WTC11 (cell line): ENCODE measurements at places on chromosomes 6 and 20. TPM values are rescaled to one million over a fixed set of nuclear protein-coding genes. Genes with fewer than 3 reads are reported as not detected.

- H3K4me1 ChIP-seq = peaks cover 12% of the 10 kb centered on the region
- no peak overlapping the region for H3K4me3 ChIP-seq
- no peaks in the 10 kb centered on the region for H3K36me3 ChIP-seq
- H3K27ac ChIP-seq = no peak overlapping the region
- peaks cover 30% of the 10 kb centered on the region for H3K27me3 ChIP-seq
Measured at GRCh38 chr6:83459663-83460062, 28.8 kb upstream of the ME1 start.

- H3K36me3 ChIP-seq = peaks cover 3% of the 10 kb centered on the region; the same call in 1 of the 2 replicates
- no peak overlapping the region for H3K4me3 ChIP-seq
- H3K27me3 ChIP-seq = no peaks in the 10 kb centered on the region
- peaks cover 24% of the 10 kb centered on the region for H3K4me1 ChIP-seq
- peak; percentile 30 for DNase-seq
Measured at GRCh38 chr20:49853640-49854039, 41.0 kb downstream of the SLC9A8 start.

GRCh38 chr20:58702859-58703648, 10.5 kb downstream of the NPEPL1 start:
- peaks cover 9% of the 10 kb centered on the region for H3K4me1 ChIP-seq
- H3K27me3 ChIP-seq = no peaks in the 10 kb centered on the region
- peak; percentile 13 for DNase-seq
- peaks cover 46% of the 10 kb centered on the region for H3K36me3 ChIP-seq
- H3K4me3 ChIP-seq = no peak overlapping the region

DNA sequence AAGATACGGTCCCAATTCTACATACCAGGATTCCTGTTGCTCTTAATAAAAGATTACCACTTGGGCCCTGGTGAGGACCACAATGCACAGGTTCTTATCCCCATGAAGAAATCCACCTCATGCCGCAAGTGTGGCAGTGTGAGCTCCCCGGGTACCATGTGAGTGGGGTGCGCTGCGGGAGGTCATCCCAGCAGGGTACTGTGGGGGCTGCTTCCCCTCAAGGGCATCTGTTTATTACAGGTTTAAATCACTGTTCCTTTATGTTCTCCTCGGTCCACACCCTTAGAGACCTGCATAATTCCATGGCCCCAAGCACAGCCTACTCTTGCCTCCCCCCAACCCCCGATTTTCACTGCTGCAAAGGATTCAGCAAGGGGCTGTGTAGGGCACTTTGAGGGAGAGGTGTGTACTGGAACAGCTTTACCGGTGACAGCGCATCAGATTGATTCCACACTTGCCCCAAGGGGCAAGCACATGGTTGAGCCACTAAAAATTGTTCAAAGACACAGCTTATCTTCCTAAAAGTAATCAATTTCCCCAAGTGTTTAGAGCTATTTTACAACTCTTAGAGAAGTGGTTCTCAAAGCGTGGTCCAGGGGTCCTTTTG, 6.2 kb downstream of the DIDO1 start:
- H3K4me3 ChIP-seq = peak overlapping the region; percentile 18
- peak; percentile 8 for DNase-seq
- H3K4me1 ChIP-seq = peaks cover 88% of the 10 kb centered on the region
- H3K27me3 ChIP-seq = no peaks in the 10 kb centered on the region
- no peaks in the 10 kb centered on the region for H3K36me3 ChIP-seq

- H3K27ac ChIP-seq = no peak overlapping the region
- H3K36me3 ChIP-seq = no peaks in the 10 kb centered on the region
- no peaks in the 10 kb centered on the region for H3K27me3 ChIP-seq
- peaks cover 11% of the 10 kb centered on the region for H3K4me1 ChIP-seq
- DNase-seq = no peak
Measured at GRCh38 chr6:45737331-45738056, 278.2 kb downstream of the CLIC5 start.

GRCh38 chr6:13432526-13433184, 54.7 kb downstream of the GFOD1 start:
- H3K36me3 ChIP-seq = no peaks in the 10 kb centered on the region
- H3K4me3 ChIP-seq = no peak overlapping the region
- H3K27ac ChIP-seq = peak overlapping the region; percentile 71
- H3K4me1 ChIP-seq = peaks cover 38% of the 10 kb centered on the region

DNA sequence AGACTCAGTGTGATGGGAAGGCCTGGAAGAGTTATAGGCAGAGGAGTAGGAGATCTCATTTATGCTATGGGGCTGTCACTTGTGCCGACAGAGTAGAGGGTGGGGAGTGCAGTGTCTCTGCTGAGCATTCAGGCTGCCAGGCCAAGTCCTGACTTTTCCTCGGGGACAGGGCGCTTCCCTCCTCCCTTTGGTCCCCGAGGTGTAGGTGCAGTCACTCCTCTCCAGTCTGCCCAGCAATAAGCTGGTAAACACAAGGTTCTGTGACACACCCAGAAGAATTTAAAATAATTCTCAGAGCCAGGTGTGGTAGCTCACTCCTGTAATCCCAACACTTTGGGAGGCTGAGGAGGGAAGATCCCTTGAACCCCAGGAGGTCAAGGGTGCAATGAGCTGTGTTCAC, 109.4 kb downstream of the CRYBG1 start:
- peaks cover 4% of the 10 kb centered on the region for H3K4me1 ChIP-seq
- no peak for DNase-seq
- no peak overlapping the region for H3K27ac ChIP-seq

DNA sequence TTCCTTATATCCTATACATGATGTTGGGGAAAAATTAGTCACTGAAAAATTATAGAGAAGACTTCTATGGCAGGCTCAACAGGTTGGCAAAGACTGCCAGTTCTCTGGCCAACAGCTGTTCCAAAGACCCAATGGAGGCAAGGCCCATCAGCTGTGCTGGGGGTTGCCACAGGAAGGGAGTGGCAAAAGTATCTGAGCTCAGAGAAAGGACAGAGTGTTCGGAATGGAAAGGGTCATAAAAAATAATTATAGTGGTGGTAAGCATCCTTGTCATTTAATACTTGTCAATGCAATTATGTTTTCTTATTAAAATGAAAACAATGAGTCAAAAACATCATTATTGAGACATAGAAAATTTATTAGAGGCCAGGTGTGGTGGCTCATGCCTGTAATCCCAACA, 36.1 kb downstream of the FASTKD5 start:
- H3K36me3 ChIP-seq = peaks cover 50% of the 10 kb centered on the region
- no peak for DNase-seq
- no peak overlapping the region for H3K4me3 ChIP-seq
- H3K4me1 ChIP-seq = no peaks in the 10 kb centered on the region
- peaks cover 3% of the 10 kb centered on the region; the same call in 1 of the 2 replicates for H3K27me3 ChIP-seq

- no peak for DNase-seq
- H3K27me3 ChIP-seq = no peaks in the 10 kb centered on the region; the same call in 1 of the 2 replicates
- H3K4me1 ChIP-seq = peaks cover 6% of the 10 kb centered on the region
- H3K4me3 ChIP-seq = no peak overlapping the region
- H3K36me3 ChIP-seq = peaks cover 6% of the 10 kb centered on the region; the same call in 1 of the 2 replicates
Measured at GRCh38 chr6:79277109-79277508, 42.6 kb upstream of the HMGN3 start.

DNA sequence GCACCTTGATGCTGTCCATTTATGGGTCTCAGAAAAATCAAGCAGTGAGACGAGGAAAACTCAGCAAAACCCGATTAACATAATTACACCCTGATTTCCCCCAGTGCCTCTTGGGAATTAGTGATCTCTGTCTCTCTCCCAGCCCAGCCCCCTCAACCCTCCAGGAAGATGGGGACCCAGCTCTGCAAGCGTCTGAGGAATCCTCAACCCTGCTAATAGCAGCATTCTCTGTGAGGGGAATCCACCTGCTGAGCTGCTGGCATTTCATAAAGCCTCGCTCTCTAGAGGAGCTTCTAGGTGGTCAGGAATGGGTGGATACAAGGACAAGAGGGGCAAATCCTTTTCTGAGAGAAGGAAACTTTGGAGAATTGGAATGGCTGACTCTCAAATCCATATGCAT, 13.9 kb downstream of the NR2E1 start:
- peaks cover 51% of the 10 kb centered on the region for H3K4me1 ChIP-seq
- no peak overlapping the region for H3K27ac ChIP-seq
- H3K36me3 ChIP-seq = no peaks in the 10 kb centered on the region
- H3K27me3 ChIP-seq = peaks cover 84% of the 10 kb centered on the region
- DNase-seq = no peak

DNA sequence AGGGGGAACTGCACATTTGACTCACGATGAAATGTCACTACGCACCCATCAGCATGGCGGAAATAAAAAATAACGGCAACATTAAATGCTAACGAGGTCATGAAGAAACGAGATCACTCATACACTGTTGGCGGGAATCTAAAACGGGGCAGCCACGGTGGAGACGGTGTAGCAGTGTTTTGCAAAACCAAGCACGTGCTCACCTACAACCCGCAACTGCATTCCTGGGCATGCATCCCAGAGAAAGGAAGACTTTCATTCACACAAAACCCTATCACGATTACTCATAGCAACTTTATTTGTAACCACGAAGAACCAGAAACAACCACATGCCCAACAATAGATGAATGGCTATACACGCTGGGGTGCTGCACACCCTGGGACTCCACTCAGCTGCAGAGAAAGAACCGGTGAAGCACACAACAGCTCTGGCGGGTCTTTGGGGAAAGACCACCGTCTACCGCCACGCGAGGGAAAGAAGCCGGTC, 77.0 kb downstream of the YTHDF1 start:
- no peak overlapping the region for H3K4me3 ChIP-seq
- H3K36me3 ChIP-seq = peaks cover 7% of the 10 kb centered on the region
- H3K4me1 ChIP-seq = peaks cover 8% of the 10 kb centered on the region
- H3K27ac ChIP-seq = no peak overlapping the region; the same call in 1 of the 2 replicates
- no peaks in the 10 kb centered on the region; the same call in 1 of the 2 replicates for H3K27me3 ChIP-seq

DNA sequence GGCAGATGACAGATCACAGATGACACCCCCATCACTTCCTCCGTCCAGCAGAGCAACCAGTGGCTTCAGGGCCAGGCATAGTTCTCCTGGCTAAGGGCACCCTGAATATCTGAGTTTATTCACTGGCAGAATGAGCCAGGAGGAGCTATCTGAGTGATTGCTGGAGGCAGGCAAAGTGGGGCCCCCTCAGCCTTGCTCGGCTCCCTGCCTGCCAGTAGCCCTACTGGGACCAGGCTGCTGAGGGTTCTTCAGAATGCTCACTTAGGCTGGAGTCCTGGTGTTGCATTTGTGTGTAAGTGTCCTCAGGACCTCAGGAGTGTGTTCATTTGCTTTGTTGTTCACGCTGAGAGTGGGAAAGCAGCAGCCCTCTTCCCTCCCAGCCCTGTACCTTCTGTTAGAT, 31.2 kb downstream of the CHMP4B start:
- DNase-seq = no peak
- H3K4me1 ChIP-seq = peaks cover 76% of the 10 kb centered on the region
- H3K36me3 ChIP-seq = no peaks in the 10 kb centered on the region; the same call in 1 of the 2 replicates
- no peak overlapping the region for H3K27ac ChIP-seq
- H3K27me3 ChIP-seq = no peaks in the 10 kb centered on the region

DNA sequence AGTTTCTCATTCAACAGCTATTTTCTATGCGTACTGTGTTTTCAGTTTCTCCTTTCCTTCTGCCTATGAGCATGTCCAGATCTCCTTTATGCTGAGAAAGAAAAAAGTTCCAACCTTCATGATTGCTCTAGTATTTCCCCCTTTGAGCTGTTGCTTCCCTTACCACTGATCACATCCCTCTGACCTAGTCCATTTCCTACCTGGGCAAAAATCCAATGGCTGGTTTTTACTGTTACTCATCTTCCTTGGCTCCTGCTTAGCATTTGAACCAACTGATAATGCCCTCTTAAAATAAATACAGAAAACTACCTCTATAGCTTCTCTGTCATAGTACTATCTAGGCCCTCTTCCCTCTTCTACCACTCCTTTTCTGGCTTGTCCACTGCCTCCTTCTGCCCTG, 6.0 kb downstream of the RFX6 start:
- no peak overlapping the region; the same call in 1 of the 2 replicates for H3K27ac ChIP-seq
- H3K4me3 ChIP-seq = no peak overlapping the region
- peaks cover 5% of the 10 kb centered on the region; the same call in 1 of the 2 replicates for H3K4me1 ChIP-seq
- H3K36me3 ChIP-seq = no peaks in the 10 kb centered on the region

DNA sequence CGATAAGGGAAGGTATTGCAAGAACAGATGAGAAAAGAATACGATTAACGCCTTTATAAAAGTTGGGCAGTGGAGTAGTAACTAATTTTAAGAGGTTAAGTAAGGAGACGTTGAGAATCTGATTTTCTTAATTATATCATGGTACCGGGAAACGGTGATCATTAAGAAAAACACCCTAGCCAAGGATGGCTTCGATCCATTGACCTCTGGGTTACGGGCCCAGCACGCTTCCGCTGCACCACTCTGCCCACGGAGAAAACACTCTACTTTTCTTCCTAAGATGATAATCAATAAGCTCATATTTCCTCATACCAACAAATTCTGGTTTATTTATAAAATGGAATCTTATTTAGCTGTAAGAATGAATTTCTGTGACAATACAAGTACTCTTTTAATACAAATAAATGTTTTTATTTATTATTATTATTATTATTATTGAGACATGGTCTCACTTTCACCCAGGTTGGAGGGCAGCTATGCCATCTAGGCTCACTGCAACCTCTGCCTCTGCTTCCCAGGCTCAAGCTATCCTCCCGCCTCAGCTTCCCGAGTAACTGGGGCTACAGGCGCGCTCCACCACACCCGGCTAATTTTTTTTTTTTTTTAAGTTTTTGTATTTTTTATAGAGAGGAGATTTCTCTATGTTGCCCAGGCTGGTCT, 8.3 kb downstream of the POM121L2 start:
- peaks cover 31% of the 10 kb centered on the region for H3K27me3 ChIP-seq
- no peaks in the 10 kb centered on the region for H3K36me3 ChIP-seq
- no peak overlapping the region for H3K27ac ChIP-seq
- DNase-seq = no peak
- peak overlapping the region; percentile 64 for H3K4me3 ChIP-seq

DNA sequence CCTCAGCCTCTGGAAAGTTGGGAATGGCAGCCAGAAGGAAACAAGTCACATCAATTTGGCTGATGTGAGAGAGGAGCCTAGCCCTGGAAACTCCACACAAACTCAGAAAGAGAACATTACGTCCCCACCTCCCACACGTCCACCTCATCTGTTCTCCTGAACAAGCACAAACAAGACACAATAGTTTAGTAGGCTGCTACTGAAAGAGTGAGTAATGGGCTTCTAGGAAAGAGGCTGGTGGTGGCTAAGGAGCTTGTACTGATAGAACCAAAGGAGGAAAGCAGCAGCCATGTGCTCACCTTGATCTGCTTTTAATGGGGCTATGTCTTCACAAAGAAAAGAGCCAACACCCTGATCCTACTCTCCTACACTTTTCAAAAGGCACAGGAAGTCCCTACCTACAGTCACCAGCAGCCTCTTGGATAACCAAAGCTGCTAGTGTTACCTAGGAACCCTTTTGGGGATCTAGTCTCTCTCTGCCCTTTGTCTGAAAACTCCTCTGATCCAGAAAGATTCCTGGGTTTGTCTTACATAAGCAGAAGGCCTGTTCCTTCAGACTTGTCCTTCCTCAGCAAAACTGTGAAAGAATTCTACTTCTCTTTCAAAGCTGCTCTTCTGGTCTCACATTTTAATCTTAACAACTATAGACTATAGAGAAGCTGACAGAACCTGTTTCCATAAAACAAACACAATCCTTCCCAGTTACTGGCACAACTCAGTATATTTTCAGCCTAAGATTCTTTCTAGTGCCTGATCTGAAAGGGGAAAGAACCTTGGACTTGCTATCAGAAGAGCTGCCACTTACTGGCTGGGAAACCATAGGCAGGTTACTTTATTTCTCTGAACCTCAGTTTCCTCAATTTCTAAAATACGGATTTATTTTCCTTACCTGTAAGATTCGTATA, 3.1 kb downstream of the PLAGL2 start:
- peaks cover 54% of the 10 kb centered on the region for H3K4me1 ChIP-seq
- H3K27me3 ChIP-seq = no peaks in the 10 kb centered on the region
- peaks cover 19% of the 10 kb centered on the region for H3K36me3 ChIP-seq
- H3K27ac ChIP-seq = peak overlapping the region; percentile 75
- H3K4me3 ChIP-seq = no peak overlapping the region; the same call in 1 of the 2 replicates

EYA4 gene
- 0.14 to 0.32 TPM (median 0.24 TPM) in 3 replicates for total RNA-seq

CRISP3 gene
- not detected in 3 replicates for total RNA-seq

STMND1 gene
- not detected in 3 replicates for total RNA-seq

CLPSL2 gene
- 2.8 to 6.2 TPM (median 3.4 TPM) in 3 replicates for total RNA-seq

RNF144B gene
- 4.9 to 8.2 TPM (median 5.7 TPM) in 3 replicates for total RNA-seq

SNX9 gene
- total RNA-seq = 28.0 to 35.0 TPM (median 29.1 TPM) in 3 replicates

DNAAF9 gene
- 6.3 to 8.6 TPM (median 8.1 TPM) in 3 replicates for total RNA-seq

GLP1R gene
- 1.8 to 2.2 TPM (median 2.1 TPM) in 3 replicates for total RNA-seq

PEX6 gene
- total RNA-seq = 8.2 to 12.6 TPM (median 11.7 TPM) in 3 replicates
